ENCODE measurements at places on chromosomes 1 and 21. TPM values are rescaled to one million over a fixed set of nuclear protein-coding genes. Genes with fewer than 3 reads are reported as not detected.

DNA sequence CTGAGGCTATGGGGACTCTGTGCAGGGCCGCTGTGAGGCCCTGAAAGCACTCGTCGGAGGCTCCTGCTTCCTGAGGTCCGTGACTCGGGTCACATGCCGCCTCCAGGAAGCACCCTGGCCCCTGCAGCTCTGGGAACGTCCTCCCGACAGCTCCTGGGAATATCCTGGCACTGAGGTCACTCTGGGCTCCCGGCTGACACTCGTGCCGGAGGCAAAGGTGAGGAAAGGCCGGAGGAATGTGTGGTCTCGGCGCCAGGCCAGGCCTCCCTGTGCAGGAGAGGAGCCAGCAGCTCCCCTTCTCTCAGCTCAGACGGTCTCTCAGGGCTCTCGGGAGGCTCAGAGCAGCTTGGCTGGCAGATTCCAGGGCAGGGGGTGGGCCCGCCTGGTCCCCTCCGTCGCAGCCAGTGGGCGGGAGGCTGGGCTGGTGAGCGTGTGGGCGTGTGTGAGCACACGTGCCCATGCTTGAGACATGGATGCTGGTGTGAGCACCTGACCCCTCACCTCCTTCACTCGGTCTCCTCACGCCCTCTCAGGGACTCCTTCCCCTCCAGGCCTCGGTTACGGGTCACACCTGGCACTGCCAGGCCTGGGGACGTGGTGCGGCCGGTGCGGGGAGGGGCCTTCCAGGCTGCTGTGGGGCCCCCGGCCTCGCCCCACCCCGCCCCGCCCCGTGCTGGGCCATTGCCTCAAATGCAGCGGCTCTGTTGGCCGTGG lies 5.5 kb upstream of the RNF223 start:
- no peaks in the 10 kb centered on the region for H3K27me3 ChIP-seq
- no peak for DNase-seq
- peak overlapping the region; percentile 46 for H3K27ac ChIP-seq
- peak overlapping the region; percentile 35 for H3K4me3 ChIP-seq
- H3K36me3 ChIP-seq: no peaks in the 10 kb centered on the region

CALML6 gene
- 0.49 TPM for total RNA-seq

CYP4X1 gene
- 17.9 TPM for total RNA-seq

- H3K4me3 ChIP-seq: no peak overlapping the region
- no peaks in the 10 kb centered on the region for H3K4me1 ChIP-seq
- H3K27me3 ChIP-seq: no peaks in the 10 kb centered on the region
- H3K36me3 ChIP-seq: no peaks in the 10 kb centered on the region
Measured at GRCh38 chr1:218804014-218804785, 369.5 kb upstream of the LYPLAL1 start.

CLCA1 gene
- total RNA-seq: not detected

DNA sequence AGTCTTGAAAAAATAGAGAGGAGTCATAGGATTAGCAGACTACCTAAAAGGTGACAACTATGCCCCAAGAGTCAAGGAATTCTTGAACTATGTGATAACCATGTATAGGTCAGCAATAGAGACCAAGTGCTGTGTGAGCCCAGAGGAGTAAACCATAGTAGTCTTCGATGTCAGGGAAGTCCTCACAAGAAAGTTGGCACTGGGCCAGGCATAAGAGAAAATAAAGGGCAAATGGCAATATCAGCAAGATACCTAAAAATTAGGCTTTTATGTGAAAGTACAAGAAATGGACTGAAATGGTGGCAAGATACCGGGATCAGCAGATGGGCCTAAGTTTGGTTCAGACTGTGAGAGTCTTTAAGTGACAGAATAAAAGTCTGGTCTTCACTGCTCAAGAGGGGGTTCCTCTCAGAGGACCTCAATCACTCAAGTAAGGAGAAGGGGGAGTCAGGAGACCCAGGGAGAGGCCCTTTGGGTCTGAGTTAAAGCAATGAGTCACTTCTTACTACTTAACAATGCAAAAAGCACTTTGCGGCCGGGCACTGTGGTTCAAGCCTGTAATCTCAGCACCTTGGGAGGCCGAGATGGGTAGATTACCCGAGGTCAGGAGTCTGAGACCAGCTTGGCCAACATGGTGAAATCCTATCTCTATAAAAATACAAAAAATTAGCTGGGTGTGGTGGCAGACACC lies 95.0 kb downstream of the TEX35 start:
- H3K4me1 ChIP-seq: no peaks in the 10 kb centered on the region
- no peak overlapping the region for H3K27ac ChIP-seq
- no peaks in the 10 kb centered on the region for H3K27me3 ChIP-seq
- no peak overlapping the region for H3K4me3 ChIP-seq
- H3K36me3 ChIP-seq: no peaks in the 10 kb centered on the region
- DNase-seq: no peak

DNA sequence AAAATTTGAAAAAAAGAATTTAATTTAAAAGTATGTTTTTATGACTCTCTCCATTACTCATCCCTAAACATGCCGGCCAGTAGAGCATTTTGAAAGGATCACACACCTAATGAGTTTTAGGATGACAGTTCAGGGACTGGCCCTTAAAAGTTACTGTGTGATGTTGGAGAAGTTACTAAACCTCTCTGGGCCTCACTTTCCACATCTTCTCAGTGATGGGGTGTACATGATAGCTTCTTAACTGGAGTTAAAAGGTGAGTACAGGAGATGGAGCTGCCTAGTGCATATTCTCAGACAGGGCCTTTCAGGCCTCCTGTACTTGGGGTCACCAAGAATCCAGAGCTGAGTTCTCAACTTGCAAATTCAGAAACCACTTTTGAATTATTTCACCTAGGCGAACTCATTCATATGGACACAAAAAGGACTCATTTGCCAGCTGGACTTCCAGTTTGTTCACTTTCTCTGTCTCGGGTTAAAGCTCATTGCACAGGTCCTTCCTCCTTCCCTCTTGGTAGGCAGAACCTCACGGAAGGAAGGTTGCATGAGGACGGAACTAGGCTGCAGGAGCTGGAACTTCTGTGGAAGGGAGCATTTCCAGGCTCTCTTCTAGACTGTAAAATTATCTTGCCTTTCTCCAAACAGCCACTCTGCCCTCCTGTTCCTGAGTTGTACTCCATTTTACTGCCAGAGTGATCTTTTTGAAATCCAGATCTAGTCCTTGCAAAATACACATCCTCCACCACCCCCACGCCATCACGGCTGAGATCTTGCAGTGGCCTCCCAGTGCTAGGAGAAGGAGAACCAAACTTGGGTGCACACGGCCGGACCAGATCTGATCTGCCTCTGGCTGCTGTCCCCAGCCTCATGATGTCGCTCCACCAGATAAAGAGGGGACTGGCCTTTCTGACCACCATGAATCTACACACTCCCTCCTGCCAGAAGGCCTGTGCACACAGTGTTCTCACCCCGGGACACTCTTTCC lies 4.3 kb upstream of the SLC30A1 start:
- H3K36me3 ChIP-seq: no peaks in the 10 kb centered on the region
- H3K4me1 ChIP-seq: peaks cover 28% of the 10 kb centered on the region
- no peak overlapping the region for H3K4me3 ChIP-seq
- DNase-seq: peak; percentile 82

RGL1 gene
- 23.1 TPM for total RNA-seq

DNA sequence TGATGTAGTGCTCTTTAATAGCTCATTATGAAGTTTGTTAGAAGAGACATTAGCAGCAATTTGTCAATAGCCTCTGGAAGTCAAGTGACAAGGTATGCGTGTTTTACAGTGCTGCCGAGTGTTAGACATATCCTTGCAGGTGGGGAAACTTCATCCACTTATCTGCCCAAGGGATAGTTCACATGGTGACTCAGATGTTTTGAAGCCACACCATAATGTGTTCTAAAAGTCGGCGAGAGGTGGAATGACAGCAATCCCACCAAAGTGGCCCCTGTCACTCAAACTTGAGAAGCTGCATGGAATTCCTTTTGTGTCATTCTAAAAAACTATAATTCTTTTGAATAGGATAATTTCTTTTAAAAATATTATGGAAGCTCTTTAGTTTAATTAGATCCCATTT lies 98.1 kb downstream of the RUNX1 start:
- H3K27me3 ChIP-seq: no peaks in the 10 kb centered on the region
- H3K27ac ChIP-seq: no peak overlapping the region
- H3K4me1 ChIP-seq: no peaks in the 10 kb centered on the region
- no peaks in the 10 kb centered on the region for H3K36me3 ChIP-seq

- H3K4me1 ChIP-seq: peaks cover 6% of the 10 kb centered on the region
- no peak for DNase-seq
- H3K4me3 ChIP-seq: no peak overlapping the region
- H3K27me3 ChIP-seq: no peaks in the 10 kb centered on the region
- H3K27ac ChIP-seq: no peak overlapping the region
Measured at GRCh38 chr1:156682166-156682890, 5.1 kb upstream of the NES start.
